Brain (organoid and tissue), 16 donors: ENCODE measurements at places on chromosomes 16 and 17.

DNA sequence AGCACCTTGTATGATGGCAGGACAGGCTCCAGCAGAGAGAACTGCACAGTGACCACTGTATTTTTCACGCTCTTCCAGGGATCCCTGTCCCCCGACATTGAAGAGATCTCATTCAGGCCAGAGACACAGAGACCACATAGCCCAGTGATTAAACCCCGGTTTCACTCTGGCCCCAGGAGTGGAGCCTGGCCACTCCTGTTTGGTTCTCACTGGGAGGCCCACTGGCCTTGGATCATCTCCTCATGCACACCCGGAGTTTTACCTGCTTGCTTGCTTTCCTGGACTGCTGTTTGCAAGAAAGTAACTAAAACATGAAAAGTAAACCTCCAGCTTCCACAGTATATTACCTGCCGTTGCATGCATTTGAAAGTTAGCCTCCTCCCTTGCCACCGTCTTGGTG is 13.2 kb upstream of the CLEC18C start:
- no peak for DNase-seq

DNA sequence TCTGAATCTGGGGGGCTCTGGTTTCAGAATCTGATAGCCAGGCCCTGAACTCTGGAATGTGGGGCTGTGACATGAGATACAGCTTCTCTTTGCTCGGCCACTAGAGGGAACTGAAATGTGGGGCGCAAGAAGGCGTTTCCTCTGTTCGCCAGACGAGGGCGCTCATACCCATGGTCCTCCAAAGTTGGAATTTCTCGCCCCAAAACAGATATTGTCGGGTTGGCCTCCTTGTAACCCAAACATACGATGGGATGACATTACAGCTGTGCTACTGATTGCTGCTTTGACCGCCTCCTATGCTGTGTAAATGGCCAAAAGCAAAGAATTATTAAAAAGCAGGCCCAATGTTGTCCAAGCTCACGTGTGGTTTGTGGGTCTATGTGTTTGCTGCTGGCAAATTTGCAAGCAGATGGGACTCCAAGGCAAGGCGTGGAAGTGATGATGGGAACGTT is 13.1 kb upstream of the MSI2 start:
- peak; percentile 29 for DNase-seq

DNA sequence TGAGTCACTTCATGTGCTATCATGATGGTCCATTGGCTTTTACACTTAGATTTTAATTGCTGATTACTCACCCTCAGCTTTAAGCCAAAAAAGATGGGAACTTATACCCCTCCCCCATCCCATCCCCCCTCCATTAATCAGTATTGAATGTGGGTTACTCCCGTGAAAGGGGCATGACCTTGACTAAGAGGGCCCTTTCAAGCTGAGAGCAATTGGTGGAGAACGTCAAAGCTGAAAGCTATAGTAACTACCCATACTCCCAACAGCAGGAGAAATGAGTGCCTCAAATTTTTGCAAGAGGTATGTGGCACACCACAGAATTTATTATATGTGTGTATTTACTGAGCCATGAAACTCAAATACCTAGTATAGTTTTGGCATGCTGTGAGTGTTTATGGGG is 99.7 kb upstream of the CDH8 start:
- DNase-seq = no peak

DNA sequence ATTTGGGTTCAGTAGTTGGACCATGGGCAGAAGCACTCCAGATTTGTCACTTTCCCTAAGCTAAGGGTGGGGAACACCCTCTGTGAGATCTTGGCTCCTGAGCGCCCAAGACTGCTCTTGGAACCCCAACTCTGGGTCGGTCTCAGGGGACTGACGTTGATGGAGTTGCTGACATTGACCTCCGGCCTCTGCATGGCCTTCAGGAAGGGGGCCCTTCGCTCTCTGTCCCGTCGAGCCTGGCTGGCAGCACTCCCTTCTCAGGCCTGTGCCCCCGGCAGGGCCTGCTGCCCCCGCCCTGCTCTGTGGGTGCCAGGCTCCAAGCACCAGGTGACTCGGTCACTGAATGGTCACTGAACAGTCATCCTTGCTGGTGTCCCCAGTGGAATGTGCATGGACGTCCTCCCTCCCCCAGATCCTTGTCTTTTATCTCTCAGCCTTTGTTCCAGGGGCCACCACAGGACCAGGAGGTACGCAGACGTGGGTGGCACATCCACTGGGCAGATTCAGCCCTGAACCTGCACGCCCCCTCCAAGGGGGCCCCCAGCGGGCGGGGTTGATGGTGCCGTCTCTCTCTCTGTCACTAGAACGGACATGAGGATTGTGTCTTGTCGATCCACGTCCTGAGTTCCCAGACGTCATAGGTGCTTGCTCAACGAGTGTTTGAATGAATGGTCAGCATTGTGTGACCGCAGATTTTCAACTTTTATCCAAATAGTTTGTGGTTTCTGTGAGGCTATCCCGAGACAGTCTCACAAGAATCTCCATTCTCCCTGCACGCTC is 314.5 kb downstream of the SEC14L1 start:
- no peak for DNase-seq

DNA sequence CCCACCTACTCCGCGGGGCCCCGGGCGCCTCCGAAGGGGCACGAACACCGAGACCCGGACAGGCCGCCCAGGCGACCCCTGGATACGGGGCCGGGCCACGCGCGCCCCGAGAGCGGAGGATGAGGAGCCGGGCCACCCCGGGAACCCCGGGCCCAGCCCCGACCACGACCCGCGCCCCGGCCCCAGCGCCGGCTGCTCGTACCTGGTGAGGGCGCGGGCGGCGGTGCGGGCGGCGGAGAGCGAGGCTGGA is 192 bp downstream of the FASN start:
- DNase-seq = no peak

GRCh38 chr17:882827-883585 is 96.6 kb downstream of the NXN start:
- no peak for DNase-seq

DNA sequence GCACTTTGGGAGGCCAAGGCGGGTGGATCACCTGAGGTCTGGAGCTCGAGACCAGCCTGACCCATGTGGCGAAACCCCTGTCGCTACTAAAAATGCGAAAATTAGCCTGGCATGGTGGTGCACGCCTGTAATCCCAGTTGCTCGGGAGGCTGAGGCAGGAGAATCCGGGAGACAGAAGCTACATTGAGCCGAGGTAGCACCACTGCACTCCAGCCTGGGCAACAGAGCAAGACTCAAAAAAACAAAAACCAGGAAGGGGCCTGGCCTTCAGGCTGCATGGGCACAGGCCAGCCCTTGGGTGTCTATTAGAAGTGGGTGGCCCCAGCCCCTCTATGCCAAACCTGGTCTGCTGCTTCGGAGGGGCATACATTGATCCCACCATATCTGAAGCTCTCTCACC is 56.0 kb downstream of the PSMD12 start:
- DNase-seq = no peak

DNA sequence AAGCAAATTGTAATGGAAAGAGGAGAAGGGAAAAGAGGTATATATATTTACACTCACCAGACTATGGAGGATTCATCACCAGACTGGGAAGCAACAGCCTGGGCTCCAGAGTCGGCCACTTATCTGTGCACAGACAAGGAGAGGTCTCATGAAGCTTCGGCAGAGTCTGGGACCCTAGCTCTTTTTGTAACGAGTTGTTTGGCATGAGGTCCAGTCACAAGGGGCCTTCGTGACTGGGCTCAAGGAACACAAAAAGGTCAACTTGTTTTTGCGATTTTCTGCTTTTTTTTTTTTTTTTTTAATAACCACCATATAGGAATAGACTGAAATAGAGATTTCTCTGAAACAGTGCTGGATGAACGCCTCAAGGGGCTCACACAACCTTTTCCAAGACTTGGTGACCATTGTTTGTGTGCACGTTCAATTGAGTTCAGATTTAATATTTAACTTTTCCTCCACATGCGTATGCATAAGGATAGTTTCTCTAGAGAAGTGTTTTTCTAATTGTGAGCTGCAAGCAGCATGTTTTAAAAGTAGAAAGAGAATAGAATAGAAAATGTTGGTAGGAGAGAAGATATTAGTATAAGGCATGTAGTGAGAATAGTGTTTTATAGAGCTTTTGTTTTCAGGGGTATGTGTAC is 25.8 kb downstream of the BPTF start:
- no peak for DNase-seq

DNA sequence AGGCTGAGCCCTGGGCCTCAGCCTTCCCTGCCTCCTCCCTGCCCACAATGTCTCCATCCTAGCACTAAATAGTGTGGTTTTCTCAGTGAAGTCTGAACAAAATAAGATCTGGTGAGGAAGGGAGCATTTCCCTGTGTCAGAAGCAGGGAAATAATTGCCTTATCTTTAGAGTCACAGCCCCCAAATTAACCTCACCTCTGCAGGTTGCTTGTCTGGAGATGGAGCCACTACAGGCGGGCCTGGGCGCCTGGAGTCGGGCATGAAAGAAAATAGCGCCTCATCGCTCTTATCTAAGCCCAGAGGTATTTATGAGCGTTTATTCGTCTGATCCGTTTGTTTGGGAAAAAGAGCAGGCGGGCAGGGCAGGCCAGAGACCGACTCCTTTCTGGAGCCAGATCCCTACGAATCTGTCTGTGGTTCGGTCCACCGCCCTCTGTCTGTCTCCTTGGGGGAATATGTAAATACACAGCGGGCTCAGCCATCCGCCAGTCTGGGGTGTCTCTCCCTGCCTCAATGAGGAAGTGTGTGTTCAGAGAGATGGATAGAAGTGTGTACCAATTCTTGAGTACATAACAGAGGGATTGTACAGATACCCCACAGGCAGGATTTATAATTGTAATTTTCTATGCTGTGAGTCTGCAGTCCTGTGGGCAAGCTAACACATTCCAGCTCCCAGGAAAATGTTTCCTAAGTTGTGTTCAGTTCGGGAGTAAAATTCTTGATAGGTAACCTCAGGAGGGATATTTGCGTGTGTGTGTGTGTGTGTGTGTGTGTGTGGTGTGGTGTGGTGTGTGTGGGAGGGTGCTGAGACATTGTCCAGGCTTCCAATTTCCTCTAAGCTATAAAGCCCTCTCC is 4.3 kb downstream of the HOXB6 start:
- DNase-seq = no peak

- DNase-seq = no peak
Measured at GRCh38 chr17:61411261-61412142, 11.9 kb downstream of the TBX2 start.

- no peak for DNase-seq
Measured at GRCh38 chr17:77184474-77184873, 43.7 kb downstream of the SEC14L1 start.

DNA sequence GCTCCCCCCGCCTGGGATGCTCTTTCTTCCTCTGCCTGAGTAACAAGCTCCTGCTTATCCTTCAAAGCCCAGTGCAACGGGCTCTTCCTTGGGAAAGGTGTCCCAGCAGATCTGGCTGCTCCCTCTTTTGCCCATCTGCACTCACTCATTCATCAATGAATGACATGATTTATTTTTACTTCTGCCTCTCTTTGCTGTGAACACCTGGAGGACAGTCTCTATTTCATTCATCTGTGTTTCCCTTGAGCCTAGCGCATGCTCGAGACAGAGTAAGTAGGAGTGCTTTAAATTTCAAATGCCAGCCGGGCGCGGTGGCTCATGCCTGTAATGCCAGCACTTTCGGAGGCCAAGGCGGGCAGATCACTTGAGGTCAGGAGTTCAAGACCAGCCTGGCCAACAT is 22.0 kb upstream of the GINS2 start:
- no peak for DNase-seq

DNA sequence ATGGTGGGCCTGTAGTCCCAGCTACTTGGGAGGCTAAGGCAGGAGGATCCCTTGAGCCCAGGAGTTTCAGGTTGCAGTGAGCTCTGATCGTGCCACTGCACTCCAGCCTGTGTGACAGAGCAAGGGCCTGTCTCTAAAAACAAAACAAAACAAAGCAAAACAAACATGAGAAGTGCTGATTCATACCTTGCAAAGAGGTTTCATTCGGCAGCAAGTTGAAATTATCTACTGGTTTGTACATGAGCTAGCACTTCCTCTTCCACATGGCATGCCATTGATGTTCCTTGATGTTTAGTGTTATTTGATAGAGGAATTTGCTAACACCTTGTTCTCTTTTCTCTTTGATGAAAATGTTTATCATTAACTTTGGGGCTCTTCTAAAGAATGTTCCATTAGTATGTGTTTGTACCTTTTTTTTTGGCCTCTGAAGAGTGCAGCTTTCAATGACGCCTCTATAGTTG is 50.6 kb downstream of the SPECC1 start:
- DNase-seq = no peak

DNA sequence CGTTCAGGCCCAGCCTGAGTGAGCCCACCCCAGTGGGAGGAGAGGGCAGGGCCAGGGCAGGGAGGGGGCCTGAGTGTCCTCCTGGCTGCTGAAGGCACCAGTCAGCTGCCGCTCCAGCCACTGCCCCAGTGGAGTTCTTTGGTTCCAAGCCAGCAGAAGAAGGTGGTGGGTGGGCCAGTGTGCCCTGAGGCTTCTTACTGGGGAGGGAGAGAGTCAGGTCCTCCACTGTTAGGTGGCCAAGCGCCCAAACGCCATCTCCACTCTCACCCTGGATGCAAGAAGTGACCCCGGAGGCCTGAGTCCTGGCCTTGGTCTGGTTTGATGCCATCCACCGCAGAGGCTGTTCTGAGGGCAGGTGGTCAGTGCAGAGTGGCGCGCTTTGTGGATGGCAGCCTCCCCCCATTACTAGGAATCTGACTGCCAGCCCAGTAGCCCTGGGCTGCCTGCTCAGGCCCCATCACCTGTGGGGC is 2.2 kb downstream of the RNF213 start:
- no peak for DNase-seq

GRCh38 chr16:27259710-27260109 is 8.9 kb downstream of the NSMCE1 start:
- DNase-seq = no peak

DNA sequence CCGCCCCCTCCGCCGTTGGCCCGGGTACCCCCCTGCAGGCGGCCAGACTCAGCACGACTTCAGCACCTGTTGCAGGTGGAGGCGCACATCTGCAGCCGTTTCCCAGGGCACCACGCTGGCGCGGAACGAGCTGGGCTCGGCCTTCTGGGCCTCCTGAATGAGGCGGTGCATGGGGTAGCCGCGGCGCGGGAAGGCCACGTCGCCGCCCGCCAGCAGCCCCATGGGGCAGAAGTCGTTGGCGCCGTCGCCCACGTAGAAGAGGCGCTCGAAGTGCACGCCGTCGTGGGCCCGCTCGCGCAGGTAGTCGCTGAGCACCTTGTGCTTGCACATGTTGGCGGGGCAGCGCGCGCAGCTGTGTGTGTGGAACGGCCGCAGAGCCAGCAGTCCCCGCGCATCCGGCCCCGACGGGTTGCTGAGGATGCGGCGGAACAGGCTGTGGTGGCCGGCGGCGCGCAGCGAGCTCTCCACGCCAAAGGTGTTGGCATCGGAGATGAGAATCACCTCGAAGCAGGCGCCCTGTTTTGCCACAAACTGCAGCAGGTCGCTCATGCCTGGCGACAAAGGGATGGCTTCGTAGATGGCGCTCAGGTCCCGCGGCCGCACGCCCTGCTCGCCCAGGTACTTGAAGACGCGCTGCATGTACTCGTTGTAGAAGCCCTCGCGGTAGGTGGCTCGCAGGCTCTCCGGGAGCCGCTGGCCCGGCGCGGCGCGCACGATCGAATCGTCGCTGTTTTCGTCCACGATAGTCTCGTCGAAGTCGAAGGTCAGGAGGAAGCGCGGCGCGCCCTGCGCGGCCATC is 6.2 kb downstream of the PHOSPHO1 start:
- DNase-seq = no peak

- DNase-seq = no peak
Measured at GRCh38 chr17:73066148-73066884, 26.2 kb downstream of the SLC39A11 start.
